ENCODE measurements at places on chromosomes 12 and 14. TPM values are rescaled to one million over a fixed set of nuclear protein-coding genes. Genes with fewer than 3 reads are reported as not detected.

The BBS10 gene
- 15.8 TPM for total RNA-seq

DNA sequence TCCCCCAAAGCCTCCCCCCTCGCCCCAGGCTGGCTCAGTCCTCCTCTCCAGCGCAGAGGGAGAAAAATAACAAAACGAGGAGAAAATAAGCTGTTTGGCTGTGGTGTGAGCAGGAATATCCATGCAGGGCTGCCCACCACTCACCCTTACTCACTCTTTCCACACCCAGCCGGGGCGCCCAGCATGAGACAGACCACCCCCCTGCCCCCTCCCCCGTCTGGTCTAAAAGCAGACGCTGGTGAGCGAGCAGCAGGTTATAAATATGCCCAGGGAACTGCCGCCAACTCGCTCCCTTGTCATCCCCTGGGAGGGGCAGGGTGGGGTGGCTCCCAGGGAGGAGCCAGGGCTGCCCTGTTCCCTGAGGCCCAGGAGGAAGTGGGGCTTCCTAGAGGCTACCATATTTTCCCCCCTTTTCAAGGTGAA is 7.4 kb downstream of the WNT1 start:
- H3K36me3 ChIP-seq = no peaks in the 10 kb centered on the region
- no peaks in the 10 kb centered on the region for H3K4me1 ChIP-seq
- H3K4me3 ChIP-seq = no peak overlapping the region

- H3K27me3 ChIP-seq = peaks cover 16% of the 10 kb centered on the region
- DNase-seq = no peak
- no peak overlapping the region for H3K27ac ChIP-seq
- no peaks in the 10 kb centered on the region for H3K4me1 ChIP-seq
- no peaks in the 10 kb centered on the region for H3K36me3 ChIP-seq
Observed at GRCh38 chr12:124093297-124093696, 120.3 kb downstream of the ZNF664 start.

GRCh38 chr12:128823916-128824839 is at the start of gene SLC15A4:
TSS of gene SLC15A4 (minus strand) at chr12:128823958. CDS start at chr12:128823943, 15 bp downstream.
- DNase-seq = peak; percentile 97
- H3K27me3 ChIP-seq = no peaks in the 10 kb centered on the region

The SAMD4A gene
- 33.0 TPM for total RNA-seq

The TMCC3 gene
- total RNA-seq = 0.11 TPM

DNA sequence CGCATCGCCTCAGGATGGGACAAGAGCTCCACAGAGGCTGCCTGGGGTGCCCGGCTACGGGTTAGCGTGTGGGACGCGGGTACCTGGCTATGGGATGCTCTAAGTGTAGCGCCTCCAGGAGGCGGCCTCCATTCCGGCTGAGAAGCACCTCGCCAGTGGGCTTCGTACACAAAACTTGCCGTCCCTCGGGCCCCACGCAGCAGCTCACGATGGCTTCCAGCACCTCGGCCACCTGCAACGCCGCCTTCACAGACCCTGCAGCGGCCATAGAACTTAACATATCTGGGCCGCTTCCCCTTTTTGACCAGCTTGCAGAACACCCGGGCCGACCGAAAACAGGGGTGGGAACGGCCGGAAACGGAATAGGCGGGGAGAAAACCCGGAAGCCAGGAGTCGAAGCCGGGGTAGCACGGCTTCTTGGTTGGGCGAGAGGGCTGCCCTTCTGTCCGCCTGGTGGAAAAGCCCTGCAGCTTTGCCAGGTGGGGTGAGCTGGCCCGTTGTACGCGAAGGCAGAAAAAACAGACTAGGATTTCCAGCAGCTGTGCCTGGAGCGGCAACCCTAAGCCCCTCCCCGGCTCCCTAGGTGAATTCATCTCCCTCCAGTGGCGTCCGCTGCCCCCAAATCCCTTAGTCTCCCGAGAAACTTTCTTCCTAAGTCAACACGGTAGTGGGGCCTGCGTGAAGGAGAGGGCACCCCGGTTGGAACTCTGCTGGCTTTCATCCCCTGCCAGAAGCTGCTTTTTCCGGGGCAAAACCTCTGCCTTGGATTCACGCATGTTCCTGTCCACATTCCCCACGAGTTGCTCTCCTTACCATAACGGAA is at the start of gene BBS10:
Gene BBS10, minus strand, starts transcription at position 337 of the 823 bp plus-strand sequence. Its CDS starts 57 bp downstream, at position 280.
- H3K36me3 ChIP-seq = no peaks in the 10 kb centered on the region
- H3K27ac ChIP-seq = peak within 1 kb of the TSS; percentile 74
- no peaks in the 10 kb centered on the region for H3K27me3 ChIP-seq
- peak; percentile 97 for DNase-seq

The SLCO1B1 gene
- not detected for total RNA-seq

The ASB2 gene
- total RNA-seq = not detected

- no peaks in the 10 kb centered on the region for H3K36me3 ChIP-seq
- DNase-seq = peak; percentile 45
- H3K27ac ChIP-seq = no peak overlapping the region
Observed at GRCh38 chr12:47741340-47741703, 16.0 kb upstream of the ENDOU start.

- no peaks in the 10 kb centered on the region for H3K36me3 ChIP-seq
- DNase-seq = no peak
- H3K27me3 ChIP-seq = no peaks in the 10 kb centered on the region
- H3K4me3 ChIP-seq = no peak overlapping the region
- no peak overlapping the region for H3K27ac ChIP-seq
Observed at GRCh38 chr14:98682033-98682432, 590.0 kb downstream of the BCL11B start.

- H3K4me1 ChIP-seq = peaks cover 90% of the 10 kb centered on the region
- no peak overlapping the region for H3K4me3 ChIP-seq
- no peaks in the 10 kb centered on the region for H3K27me3 ChIP-seq
- no peak overlapping the region for H3K27ac ChIP-seq
- no peaks in the 10 kb centered on the region for H3K36me3 ChIP-seq
Observed at GRCh38 chr12:105319691-105320209, 10.7 kb upstream of the C12orf75 start.

DNA sequence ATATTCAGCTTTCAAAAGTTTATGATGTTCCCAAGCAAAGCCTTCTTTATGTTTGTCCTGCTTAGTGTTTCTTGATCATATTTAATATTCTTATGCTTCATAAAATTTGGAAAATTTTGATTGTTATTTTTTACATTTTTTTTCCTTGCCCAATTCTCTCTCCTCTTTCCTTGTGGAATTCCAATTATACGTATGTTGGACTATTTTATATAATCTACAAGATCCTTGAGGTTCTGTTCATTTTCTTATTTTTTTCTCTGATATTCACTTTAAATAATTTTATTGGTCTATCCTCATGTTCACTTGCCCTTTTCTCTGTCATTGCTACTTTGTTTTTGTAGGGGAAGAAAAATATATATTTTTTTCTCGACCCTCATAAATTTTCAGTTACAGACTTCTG is 167.7 kb downstream of the DYRK2 start:
- DNase-seq = peak; percentile 51
- no peaks in the 10 kb centered on the region for H3K27me3 ChIP-seq
- H3K4me1 ChIP-seq = peaks cover 16% of the 10 kb centered on the region

DNA sequence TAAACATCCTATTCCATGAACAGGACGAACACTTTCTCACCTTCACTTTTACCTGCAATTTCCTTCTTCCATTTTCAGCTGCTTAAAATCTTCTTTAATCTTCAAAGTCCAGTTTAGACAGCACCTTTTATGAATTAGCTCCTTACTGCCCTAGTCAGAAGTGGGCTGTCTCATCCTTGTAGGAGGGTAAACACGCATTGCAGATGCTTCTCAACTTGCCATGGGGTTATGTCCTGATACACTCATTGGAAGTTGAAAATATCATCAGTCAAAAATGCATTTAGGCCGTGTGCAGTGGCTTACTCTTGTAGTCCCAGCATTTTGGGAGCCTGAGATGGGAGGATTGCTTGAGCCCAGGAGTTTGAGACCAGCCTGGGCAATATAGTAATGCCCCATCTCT is 35.2 kb downstream of the HMGA2 start:
- peak; percentile 52 for DNase-seq
- H3K27ac ChIP-seq = peak overlapping the region; percentile 56
- H3K36me3 ChIP-seq = peaks cover 15% of the 10 kb centered on the region

- H3K36me3 ChIP-seq = no peaks in the 10 kb centered on the region
- no peak overlapping the region for H3K27ac ChIP-seq
- no peaks in the 10 kb centered on the region for H3K4me1 ChIP-seq
- H3K27me3 ChIP-seq = no peaks in the 10 kb centered on the region
Observed at GRCh38 chr12:100017056-100017455, 32.3 kb upstream of the ANKS1B start.

DNA sequence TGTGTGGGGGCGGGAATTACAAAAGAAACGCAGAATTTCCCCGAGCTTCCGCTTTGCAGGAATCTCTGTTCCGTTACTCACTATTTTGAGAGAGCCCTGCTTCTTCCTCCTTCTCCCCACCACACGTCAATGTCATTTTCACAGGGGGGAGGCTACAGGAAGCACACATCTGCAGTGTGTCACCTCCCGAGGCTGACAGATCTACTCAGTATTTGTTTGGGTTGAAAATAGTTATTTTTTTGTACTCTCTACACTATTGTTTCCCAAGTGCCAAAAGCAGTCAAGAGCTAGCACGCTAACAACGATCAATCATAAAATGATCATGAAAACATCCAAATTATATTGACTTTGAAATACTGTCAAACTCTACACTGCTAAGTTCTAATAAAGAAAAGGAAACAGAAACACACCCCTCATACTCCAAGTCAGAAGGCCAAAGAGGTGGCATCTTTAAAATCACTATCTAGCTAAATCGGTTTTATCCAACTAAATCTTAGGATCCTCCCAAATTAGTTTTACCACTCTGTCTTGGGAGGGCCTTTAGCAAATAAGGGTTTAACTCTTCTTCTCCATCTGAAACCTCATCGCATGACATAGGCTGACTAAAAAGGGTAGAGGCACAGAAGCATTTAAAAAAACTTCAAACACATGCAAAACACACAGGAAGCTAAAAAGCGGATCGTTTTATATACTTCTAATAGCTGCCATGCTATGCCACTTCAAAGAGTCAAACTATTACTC is 51.8 kb downstream of the FOXN3 start:
- H3K36me3 ChIP-seq = no peaks in the 10 kb centered on the region
- no peak overlapping the region for H3K4me3 ChIP-seq
- H3K4me1 ChIP-seq = no peaks in the 10 kb centered on the region
- no peak for DNase-seq
- H3K27ac ChIP-seq = no peak overlapping the region
- no peaks in the 10 kb centered on the region for H3K27me3 ChIP-seq

DNA sequence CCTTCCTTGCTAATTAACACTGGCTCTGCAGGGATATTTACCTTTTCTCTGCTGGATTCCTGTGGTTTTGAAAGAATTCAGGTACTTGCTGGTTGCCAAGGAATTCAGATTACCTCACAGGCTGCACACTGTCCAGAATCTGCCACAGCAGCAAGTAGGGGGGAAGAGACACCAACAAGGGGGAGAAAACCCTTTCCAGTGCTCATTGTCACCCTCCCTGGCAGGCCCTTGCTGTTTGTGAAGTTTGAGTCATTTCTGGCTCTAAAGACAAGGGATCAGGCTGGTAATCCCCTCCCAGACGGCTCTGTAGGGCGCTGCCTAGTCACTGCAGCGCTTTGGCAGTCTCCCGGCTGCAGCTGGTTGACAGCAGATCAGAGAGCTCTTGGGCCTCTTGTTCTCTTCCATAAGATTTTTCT is 50.8 kb downstream of the TTLL5 start:
- peak overlapping the region; percentile 74 for H3K27ac ChIP-seq
- peak; percentile 96 for DNase-seq
- H3K27me3 ChIP-seq = no peaks in the 10 kb centered on the region
- H3K36me3 ChIP-seq = no peaks in the 10 kb centered on the region
- H3K4me1 ChIP-seq = peaks cover 28% of the 10 kb centered on the region

The SMCO3 gene
- not detected for total RNA-seq

The C3AR1 gene
- total RNA-seq = not detected

DNA sequence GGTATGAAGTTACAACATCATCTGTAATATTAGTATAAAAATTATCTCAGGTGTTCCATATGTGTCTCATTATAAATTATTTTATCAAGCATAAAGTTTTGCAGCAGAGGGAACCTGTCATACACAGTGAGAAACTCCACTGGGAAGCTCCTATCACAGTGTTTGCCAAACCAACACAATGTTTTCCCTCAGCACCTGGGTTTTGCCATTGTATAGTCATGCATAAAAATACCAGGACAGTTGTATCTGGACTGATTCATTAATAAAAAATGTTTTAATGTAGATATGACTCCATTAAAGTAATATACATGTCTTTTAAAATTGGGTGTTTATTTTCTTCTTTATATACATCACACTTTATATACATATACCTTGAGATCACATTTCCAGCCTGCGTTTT is 56.6 kb downstream of the METTL25 start:
- H3K4me1 ChIP-seq = peaks cover 7% of the 10 kb centered on the region
- H3K27ac ChIP-seq = peak overlapping the region; percentile 19
- H3K27me3 ChIP-seq = no peaks in the 10 kb centered on the region
- no peak overlapping the region for H3K4me3 ChIP-seq
- no peaks in the 10 kb centered on the region for H3K36me3 ChIP-seq
- peak; percentile 20 for DNase-seq

DNA sequence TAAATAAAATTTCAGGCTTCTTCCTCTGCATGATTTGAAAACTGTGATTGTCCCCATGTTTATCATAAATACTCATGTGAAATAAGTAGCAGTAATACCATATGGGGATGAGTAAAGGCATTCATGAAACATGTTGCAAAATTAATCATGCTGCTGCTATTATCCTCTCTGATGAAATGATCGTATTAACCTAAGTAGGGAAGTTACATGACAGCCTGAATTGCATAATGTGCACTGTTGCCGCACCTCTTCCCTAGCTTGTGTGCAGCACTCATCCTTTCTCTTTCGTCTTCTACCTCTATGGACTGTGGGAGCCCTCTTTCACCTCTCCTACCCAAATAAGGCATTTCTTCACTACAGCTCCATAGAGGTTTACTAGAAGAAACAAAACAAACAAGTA is 367.6 kb downstream of the SOX5 start:
- no peak for DNase-seq
- no peaks in the 10 kb centered on the region for H3K27me3 ChIP-seq
- no peak overlapping the region for H3K4me3 ChIP-seq
- H3K4me1 ChIP-seq = no peaks in the 10 kb centered on the region
- no peaks in the 10 kb centered on the region for H3K36me3 ChIP-seq

The TPH2 gene
- total RNA-seq = not detected

- H3K27ac ChIP-seq = no peak overlapping the region
- peaks cover 4% of the 10 kb centered on the region for H3K27me3 ChIP-seq
- no peaks in the 10 kb centered on the region for H3K36me3 ChIP-seq
- DNase-seq = peak; percentile 9
- peaks cover 8% of the 10 kb centered on the region for H3K4me1 ChIP-seq
Observed at GRCh38 chr12:82682326-82682725, 4.4 kb upstream of the TMTC2 start.

The CRACR2A gene
- total RNA-seq = 1.9 TPM

DNA sequence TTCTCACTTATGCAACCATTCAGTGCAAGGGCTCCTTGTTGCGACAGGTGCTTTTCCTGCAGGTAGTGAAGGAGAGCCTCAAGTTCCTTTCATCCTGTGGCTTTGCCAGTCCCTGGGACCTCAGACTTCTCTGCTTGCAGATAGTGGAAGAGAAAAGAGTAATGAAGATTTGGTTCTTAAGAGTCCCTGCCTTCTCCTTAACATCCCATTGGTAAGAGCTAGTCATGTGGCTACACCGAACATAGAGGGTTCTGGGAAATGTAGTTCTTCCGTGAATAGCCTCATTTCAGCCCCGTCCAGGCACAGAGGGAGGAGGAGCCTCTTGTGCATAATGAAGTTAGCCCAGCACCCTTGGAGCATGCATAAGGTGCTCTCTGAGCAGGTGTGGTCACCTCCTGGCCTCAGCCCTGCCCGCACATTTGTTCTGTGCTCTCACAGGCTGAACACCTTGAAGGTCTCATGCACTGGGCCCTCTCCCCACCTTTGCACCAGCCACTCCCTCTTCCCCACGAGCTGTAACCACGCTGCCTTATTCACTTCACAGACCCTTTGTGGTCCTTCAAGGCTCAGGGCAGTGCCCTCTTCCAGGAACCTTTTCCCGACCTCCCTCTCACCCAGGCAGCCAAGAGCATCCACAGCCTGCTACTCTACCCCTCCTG is 134.0 kb downstream of the BCL11B start:
- H3K4me1 ChIP-seq = no peaks in the 10 kb centered on the region
- H3K36me3 ChIP-seq = no peaks in the 10 kb centered on the region
- no peak overlapping the region for H3K4me3 ChIP-seq
- no peak for DNase-seq

Measured in GM23248 (cell line).